ENCODE measurements at places on chromosomes 7 and 10.

GRCh38 chr7:50330696-50331095, 26.2 kb downstream of the IKZF1 start:
- DNase-seq = no peak

DNA sequence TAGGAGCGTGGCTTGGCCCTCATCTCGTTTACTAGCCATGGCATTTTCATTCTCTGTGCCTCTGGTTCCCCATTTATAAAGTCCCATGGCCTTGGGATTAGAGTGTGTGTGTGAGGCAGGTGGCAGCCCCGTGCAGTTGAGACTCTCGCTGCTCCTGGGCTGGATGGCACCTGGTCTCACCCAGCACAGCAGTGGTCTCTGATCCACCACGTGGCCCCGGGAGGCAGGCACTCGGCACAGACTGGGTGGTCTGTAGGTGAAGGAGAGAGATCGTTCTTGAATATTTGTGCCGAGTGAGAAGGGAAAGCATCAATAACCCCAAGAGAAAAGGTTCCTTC, 50.4 kb downstream of the CALML3 start:
- DNase-seq = no peak

DNA sequence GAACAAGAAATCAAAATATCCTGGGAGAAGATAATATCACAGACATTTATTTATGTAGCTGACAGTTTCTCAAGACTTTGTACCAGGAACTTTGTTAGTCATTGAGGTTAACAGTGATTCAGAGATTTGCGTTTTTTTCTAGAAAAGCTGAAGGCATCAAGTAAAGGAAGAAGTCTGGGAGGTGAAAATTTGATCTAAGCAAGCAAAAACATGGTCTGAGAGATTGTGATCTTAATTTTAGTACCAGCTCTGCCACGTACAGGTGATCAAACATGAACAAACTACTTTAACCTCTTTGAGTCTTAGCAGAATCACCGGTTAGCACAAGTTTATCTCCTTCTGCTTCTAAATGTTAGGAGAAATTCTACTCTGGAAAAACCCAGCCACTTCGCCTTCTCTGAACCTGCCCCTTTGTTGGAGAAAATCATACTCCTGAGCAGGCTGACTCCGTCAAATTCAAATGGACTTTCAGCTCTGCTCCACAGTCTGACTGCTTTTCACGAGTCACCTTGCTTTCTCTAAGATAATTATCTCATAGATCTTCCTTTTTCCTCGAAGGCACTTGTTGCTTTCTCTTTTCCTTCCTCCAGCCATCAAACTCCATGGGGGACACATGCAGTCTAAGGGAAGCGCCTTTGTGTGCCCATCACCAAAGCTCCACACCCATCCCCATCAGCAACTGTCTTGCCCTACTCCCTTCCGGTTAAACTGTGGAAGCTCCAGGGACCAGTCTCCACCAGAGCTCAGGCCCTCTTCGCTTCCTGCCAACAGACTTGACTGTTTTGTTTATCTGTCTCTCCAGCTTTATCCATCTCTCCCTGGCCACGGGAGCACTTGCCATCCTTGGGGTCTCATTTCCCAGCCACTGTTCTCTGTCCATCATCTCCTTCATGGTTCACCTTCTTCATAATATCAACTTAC, 86.3 kb downstream of the PRKCQ start:
- DNase-seq = no peak

DNA sequence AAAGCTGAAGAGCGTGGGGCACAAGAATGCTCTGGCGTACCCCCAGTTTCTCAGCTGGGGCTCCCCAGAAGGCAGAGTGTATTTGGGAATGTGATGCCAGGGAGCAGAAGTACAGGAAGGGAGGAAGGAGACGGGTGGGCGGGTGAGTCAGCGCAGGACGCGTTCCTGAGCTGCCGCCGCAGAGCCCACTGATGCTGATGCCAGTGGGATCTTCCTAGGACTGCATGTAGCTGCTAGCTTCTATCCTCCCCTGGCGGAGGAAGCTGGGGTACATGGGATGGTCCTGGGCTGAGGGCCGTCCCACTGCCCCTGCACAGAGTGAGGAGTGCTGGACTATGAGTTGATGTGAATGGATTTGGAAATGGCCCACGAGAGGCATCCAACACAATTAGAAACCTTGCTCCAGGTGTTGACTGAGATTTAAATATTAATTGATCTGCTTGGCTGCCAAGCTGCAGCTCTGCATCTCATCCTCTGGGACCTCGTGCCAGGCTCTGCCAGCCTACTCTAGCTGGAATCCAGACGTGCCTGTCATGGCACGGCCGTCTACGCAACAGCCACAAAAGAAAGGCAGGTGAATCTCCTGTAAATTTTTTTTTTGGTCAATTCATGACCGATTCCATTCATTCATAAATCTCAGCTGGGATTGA, 66.2 kb upstream of the RHEB start:
- DNase-seq = no peak

Measured in WTC11 (cell line).